ENCODE measurements at places on chromosomes 2 and 18.

GRCh38 chr2:113089916-113090315 is 22.1 kb downstream of the IL1F10 start:
- no peak for ATAC-seq

DNA sequence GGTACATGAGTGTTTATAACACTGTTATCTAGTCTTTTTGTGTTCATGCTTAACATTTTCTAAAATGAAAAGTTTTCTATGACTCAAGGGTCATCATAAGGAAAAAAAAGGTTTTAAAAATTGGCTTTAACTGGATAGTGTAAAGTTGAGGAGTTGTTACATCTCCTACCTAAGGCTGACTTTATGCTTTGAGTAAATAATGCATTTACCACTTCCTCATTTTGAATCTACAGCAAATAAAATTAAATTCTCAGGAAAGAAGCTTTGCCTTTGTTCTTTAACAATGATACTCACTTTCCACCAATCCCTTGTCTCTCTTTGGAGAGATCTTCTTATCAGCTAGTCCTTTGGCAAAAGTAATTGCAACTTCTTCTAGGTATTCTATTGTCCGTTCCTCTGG is 29.7 kb downstream of the HADHA start:
- ATAC-seq: no peak

- ATAC-seq: peak; percentile 85
These were observed 74.7 kb upstream of the KCNJ3 start for GRCh38 chr2:154623819-154624218.

DNA sequence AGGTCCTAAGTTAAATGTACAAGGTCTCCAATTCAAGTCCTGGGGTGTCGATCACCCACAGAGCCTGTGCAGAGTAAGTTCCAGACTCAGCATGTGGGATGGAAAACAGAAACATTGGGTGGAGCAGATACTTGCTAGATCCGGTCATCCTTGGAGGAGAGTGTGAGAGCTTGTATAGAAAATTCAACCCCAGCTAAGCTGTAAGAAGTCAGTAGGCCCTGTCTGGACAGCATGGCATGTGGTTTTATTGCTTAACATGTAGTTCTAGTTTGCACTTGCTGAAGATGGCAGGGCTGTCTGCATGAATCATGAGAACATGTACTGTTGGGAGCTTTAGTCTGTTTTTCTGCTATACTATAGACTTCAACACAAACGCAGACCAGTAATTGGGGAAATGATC is 189.6 kb upstream of the RMP24 start:
- no peak for ATAC-seq

GRCh38 chr2:63698786-63699548 is 110.2 kb downstream of the MDH1 start:
- ATAC-seq: peak; percentile 98

DNA sequence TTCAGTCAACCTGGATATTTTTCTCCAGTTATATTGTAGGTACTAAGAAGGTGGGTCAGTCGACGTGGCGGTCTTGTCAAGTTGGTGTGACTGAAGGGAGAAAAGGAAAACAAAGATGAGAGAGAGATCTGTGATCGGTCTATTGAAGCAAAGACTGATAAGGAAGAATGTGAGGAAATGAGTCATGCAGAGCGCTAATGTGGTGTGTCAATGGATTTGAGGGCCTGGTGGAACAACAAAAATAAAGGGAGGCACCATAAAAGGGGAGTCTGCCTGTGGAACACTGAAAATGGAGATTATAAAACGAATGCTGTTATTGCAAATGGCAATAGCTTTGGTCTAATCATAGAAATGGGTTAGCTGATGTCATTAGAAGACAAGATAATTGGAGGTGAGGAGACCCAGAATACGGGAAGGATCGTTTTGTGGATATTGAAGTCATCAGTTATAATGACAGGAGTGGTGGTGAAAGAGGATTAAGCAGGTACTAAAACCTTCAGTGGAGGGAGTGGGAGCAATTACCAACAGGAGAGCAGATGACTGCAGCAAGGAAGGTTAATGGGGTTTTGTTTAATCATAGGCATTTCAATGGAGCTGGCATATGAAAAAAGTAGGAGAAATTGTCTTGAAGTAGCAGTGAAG is 599.1 kb upstream of the FSHR start:
- ATAC-seq: no peak

DNA sequence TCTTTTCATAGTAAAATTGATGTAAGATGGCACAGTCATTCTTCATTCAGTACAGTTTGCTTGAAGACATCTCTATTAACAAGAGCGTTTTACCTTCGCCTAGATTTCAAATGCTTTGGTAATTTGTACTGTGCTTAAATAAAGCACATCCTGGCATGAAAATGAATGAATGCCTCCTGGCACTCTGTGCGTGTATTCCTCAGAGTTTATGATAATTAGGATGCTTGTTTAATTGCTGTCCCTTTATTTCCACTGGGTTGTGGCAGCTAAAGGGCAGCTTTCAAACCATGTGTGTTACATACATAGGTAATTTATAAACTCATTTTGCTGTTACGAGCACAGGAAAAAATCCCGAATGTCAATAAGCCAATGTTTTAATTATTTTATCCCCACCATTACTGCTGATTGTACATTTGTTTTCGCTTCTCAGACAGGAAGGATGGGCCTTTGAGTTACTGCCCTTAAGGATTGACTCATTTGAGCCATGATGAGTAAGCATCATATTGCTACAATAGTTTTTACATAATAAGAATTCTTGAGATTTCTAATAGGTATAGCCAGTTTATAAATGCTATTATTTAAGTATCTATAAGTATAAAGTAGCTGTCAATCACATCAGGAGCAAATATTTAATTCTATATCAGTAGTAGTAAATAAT is 516.5 kb downstream of the XIRP2 start:
- ATAC-seq: no peak

DNA sequence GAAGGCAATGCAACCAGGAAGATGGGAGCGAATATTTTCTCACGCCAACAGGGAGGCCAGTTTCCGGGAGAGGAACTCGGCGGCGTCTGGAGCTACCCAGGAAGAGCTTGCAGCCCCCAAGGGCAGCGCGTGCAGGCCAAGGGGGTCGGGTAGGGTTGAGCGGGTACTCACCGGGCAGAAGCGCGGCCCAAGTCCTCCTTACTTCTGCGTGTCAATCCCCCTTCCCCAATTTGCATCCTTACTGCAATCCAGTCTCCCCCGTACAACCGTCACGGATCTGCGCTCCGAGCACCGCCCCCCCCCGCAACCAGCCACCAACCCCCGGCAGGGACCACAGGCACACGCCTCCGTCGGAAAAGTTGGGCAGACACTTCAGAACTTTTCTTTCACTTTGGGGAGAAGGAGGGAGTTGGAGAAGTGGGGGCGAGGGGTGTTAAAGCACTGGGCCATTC is 1.3 kb downstream of the ATP8B1 start:
- ATAC-seq: peak; percentile 27

DNA sequence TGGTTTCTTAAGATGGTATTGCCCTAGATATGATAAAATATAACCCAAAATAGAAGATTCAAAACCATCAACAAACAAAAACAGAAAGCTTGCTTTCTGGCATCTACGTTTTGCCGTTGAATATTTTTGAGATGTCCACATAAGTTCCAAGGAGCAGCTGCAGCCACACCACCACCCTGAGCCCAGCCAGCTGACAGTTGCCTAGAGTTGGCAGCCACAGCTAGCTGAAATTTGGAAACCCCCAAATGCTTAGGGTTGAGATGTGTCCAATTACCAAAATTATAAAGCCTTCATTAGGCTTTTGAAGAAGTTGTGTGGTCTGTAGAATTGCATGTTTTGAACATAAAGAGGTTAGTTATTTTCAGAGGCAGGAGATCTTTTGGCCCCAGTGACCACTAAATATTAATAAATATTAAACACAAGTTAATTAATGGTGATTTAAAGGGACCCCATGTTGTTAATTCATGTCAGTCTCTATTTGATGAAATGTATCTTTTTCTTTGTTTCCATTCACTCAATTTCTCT is 118.1 kb upstream of the DTNA start:
- no peak for ATAC-seq

- no peak for ATAC-seq
These were observed 3.5 kb upstream of the NFATC1 start for GRCh38 chr18:79392226-79392625.
